NCI-H345 (cell line): ENCODE measurements at places on chromosomes 6 and 20.
A peak's percentile ranks its signal among the peaks of the same experiment; 100 is the strongest.

DNA sequence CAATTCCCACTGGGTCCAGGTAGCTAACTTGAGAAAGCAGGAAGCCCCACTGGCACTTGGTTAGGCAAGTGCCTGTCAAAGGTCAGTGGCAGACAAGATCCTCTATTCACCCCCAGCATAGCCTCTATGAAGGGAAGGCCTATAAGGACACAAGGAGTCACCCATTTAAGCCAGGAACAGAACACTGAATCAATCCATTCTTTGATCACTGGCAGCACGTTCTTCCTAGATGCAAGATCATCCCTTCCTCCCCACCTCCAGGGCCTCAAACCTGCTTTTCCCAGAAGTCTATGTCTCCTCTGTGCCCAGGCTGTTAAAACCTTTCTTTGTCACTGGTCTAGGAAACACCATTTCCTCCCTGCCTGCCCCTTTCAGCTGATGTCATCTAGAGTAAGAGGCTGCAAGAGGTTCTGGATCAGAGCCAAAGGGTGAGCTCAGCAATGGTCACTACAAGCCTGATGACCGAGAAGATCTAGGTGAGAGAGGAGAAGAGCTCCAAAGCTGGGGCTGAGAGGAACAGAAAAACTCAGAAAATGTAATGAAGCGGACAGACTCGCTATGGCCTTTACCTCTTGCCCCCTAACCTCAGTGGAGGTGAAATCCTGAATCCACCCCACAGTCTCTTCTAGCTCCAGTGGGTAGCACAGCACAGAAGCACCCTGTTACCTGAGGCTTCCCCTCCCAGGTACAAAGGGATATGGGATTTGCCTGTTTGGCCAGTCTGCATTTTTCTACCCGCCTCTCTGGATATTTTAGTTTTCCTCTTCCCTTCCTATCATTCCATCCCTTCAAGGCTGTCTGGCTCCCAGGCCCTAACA is 1.8 kb downstream of the GTPBP2 start:
- DNase-seq: peak; percentile 49

DNA sequence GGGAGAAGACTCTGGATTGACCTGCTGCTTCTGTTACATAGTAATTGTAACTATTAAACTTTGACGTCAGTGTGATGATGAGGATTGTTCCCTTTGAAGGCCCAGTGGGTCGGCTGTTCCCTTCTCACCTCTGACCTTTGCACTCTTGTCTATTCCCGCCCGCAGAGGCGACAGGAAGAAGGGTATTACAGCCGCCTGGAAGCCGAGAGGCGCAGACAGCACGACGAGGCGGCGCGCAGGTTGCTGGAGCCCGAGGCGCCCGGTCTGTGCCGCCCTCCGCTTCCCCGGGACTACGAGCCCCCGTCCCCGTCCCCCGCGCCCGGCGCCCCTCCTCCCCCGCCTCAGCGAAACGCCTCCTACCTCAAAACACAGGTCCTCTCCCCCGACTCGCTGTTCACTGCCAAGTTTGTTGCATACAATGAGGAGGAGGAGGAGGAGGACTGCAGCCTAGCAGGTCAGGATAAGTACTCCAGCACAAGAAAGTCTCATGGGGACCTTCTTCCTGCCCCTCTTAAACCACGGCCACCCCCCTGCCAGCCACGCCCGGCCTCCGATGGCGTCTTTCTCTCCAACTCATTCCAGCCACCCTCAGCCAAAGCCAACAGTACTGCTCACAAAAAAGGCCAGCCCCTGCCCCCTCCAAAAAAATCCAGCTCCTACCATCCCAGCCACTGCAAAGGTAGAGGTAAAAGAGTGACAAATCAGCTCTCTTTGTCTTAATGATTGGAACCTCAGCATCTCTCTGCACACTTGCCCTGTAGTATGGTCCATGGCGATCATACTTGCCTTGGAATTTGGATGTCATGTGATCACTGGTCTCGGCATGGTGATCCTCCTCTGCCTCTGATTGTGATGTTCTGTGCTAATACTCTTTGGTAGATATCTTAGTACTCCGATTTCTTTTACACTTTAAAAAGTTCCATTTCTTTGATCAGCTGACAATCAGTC is 31.6 kb upstream of the KIF25 start:
- DNase-seq: no peak

DNA sequence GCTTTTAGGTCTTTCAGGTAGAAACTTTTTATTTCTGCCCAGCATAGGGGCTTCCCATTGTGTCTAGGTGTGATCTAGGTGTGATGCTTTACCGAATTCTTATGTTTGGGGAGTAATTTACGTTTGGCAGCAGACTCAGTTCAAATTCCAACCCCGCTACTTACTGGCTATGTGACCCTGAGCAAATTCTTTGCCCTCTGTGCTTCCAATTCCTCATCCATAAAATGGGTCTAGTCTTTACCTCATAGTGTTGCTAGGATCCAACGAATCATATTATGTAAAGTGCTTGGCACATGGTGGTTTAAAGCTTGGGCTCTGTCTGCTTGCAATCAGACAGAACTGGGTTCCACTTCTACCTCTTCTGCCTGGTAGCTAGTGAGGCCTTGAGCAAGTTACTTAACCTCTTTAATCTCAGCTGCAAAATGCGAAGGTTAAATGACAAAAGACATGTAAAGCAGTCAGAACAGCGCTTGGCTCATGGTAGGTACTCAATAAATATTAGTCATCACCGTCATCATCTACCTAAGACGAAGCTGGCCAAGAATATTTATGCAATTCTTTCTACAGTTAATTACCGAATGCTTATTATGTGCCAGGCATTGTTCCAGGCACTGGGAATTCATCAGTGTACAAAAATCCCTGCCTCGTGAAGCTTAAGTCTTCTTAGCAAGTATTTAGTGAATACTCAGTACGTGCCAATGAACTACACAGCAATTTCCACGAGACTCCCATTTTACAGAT is 1.0 kb downstream of the NSFL1C start:
- DNase-seq: no peak

- DNase-seq: peak; percentile 12
Observed at GRCh38 chr20:37885593-37886503, 17.1 kb upstream of the VSTM2L start.

GRCh38 chr6:54601600-54602300 is 244.8 kb upstream of the FAM83B start:
- DNase-seq: no peak

GRCh38 chr6:17021539-17021889 is 80.3 kb upstream of the STMND1 start:
- no peak for DNase-seq

GRCh38 chr20:17641520-17641964 is 40.5 kb downstream of the RRBP1 start:
- DNase-seq: no peak

DNA sequence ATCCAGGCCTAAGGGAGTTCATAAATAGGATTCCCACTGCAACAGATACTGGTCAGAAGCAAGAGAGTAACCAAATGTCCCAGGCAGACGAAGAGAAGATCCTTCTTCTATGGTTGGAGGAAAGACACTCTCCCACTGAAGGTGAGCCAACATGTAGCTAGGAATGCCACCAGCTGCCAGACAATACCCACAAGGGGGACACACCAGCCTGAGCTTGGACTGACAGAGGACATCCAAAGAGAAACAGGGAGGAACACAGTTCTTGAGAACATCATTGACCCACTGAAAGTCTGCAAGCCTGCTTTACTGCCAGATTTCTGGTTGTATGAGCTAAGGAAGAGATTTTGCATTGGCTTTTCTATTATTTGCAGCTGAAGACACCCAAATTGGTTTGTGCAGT is 80.1 kb downstream of the PXDC1 start:
- no peak for DNase-seq

- DNase-seq: no peak
Observed at GRCh38 chr20:31704225-31705119, 18.2 kb downstream of the BCL2L1 start.
